ENCODE measurements at places on chromosomes 3 and 15.

GRCh38 chr3:98763076-98763475 is at the start of gene ST3GAL6:
Gene ST3GAL6, plus strand, starts transcription at chr3:98763340. Its CDS starts 5,101 bp downstream, at chr3:98768441.
- no peak for DNase-seq

DNA sequence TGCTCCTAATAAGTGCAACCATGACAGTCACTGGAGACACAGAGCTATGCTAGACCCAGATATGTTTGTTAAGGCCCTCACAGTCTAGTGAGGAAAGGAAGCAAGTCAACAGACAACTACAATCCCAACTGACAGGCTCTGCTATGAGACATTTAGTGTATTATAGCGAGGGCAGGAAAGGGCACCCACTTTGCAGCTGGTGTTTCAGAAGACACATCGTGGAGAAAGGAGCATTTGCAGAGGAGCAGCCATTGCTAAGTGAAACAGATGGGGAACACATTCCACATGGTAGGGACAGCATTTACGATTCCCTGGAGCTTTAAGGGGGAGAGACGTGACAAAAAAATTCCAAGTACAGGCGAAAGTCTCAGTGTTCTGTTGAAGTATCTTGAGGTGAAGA is 685.6 kb downstream of the AGBL1 start:
- DNase-seq: peak; percentile 90

- peak; percentile 35 for DNase-seq
These were observed 760.1 kb upstream of the CFAP20DC start for GRCh38 chr3:59809710-59810444.

DNA sequence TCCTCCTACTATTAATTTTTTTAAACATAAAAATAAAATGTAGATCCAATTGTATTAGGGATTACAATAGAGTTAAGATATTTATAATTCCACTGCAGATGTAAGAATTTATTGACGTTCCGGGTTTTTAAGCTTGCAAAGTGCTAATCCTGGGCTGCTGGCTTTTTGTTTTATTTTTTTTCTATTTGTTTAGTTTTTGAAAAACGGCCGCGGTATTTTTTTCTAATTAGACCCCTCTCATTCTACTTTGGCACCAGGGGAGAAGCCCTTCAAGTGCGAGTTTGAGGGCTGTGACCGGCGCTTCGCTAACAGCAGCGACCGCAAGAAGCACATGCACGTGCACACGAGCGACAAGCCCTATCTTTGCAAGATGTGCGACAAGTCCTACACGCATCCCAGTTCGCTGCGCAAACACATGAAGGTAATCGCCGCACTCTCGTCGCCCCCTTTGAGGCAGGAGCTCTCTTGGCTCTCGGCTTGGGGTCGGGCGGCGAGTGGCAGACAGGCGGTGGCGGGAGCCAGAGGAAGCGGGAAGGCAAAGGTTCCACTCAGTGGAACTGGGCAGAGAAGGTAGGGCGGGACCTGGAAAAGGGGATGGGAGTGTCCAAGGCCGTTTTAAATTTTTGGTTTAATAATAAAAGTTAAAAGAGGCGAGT is 3.2 kb downstream of the ZIC1 start:
- DNase-seq: no peak

GRCh38 chr3:159964166-159964973 is 24.3 kb upstream of the IL12A start:
- DNase-seq: no peak

GRCh38 chr3:110344897-110345767 is 726.5 kb upstream of the NECTIN3 start:
- DNase-seq: no peak

GRCh38 chr3:49788056-49788455 is 1.7 kb upstream of the IP6K1 start:
- no peak for DNase-seq

- no peak for DNase-seq
These were observed 52.3 kb downstream of the CHD2 start for GRCh38 chr15:92952458-92952850.

- DNase-seq: no peak
These were observed 114.8 kb downstream of the FRMD4B start for GRCh38 chr3:69271098-69271497.

DNA sequence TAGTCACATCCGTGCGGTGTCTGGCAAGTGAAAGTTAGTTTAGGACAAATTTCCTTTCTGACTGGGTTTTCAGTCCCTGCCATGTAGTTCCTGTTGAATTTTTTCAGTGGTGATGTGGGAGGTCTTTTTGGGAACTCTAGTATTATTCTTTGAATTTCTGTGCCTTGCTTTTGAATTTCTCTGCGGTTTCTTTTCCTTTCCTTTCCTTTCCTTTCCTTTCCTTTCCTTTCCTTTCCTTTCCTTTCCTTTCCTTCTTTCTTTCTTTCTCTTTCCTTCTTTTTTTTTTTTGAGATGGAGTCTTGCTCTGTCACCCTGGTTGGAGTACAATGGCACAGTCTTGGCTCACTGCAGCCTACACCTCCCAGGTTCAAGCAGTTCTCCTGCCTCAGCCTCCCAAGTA is 88.2 kb downstream of the CGNL1 start:
- no peak for DNase-seq

- DNase-seq: no peak
These were observed 29.5 kb downstream of the PIK3CA start for GRCh38 chr3:179177611-179178010.

DNA sequence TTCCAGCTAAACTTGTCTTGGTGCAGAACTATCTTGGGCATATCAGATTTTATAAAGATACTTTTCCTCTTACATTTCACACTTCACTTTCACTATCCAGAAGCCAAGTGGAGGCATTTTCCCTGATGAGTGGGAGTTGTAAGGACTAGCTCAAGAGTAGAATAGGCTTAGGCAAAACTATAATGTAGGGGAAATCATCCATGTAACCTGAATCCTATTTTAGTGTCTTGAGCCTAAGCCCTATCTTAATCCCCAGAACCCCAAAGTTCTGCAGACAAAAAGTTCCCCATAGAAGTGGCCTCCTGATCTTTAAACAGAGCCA is 42.2 kb upstream of the CD47 start:
- no peak for DNase-seq

GRCh38 chr3:36215241-36215640 is 165.1 kb upstream of the STAC start:
- DNase-seq: peak; percentile 93

- DNase-seq: no peak
These were observed 465.1 kb upstream of the PDZRN3 start for GRCh38 chr3:74089814-74090213.

DNA sequence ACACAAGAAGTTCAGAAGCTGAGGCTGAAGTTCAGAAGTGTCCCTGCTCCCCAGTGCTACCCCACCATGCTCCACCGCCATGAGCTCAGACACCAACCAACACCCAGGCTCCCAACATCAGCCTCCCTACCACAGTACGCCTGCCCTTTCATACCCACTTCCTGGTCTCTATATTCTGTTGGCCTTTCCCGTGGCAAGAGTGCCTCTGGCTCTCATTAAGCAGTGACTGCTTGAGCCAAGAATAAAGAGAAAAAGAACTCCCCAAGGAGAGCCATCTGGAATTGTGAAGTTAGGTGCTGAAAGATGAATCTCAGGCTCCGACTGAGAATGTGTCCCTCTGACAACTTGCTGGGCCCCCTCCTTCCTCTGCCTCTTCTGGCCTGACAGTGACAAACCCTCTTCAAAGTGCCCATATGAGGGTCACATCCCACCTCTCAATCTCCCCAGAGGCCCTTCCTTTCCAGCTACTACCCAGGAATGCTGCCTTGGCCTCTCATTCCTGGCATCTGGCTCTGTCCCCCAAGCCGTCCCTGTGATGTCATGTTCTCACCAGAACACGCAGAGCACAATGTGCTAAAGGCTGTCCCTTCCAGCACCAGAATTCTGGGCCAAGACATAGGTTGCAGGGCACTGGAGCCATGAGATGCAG is 306.8 kb downstream of the NTRK3 start:
- no peak for DNase-seq

- no peak for DNase-seq
These were observed 110.0 kb downstream of the AQP9 start for GRCh38 chr15:58247855-58248842.

DNA sequence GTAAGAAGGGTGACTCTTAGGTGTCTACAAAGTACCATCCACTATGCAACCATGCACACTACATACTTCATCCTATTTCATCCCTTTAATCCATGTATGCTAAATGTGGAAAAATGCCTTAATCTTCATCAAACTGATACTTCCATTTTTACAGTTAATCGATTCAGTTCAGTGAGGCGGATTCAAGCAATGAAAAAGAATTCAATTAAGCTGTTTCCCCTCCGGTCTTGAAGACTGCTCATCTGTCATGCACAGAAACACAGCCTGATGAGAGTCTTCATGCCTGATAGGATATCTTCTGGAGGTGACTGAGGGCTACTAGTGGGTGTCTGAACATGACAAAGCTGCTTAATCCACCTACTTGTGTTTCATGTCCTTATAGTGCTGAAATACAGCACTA is 270.6 kb upstream of the ALCAM start:
- DNase-seq: peak; percentile 23

- DNase-seq: no peak
These were observed 99.7 kb downstream of the LSM3 start for GRCh38 chr3:14278265-14278798.

- DNase-seq: no peak
These were observed 451.3 kb downstream of the SHQ1 start for GRCh38 chr3:72396899-72397298.

DNA sequence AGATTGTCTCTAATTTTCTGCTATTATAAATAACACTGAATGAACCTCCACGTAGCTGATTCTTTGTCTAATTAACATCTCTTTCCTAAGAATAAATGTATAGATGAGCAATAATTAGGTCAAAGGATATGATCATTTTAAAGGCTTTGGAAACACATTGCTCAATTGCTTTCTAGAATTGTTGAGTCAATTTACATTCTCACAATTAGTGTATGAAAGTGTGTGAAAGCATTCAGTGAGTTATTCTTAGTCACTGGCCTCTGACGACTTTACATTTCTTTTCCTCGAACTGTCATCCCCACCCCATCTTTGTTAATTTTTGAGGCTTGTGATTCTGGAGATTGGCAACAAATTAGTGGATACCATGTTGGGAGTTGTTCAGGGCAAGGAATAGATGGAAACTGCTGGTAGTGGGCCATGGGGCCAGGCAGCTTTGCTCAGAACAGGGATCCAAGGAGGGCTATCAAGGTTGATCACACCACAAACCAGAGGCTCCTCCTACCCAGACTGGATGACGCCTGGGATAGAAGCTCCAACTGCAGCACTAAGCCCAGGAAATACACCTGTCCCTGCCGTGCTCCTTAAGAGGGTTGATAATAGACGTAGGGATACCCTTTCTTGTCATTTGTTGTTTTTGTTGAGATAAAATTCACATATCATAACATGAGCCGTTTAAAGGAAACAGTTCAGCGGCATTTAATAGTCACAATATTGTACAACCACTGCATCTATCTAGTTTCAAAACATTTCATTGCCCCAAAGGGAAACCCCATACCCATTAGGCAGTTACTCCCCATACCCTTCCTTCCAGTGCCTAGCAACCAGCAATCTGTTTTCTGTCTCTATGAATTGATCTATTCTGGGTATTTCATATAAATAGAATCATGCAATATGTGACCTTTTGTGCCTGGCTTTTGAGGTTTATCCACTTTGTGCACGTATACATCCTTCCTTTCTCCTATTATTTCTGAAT is 27.9 kb downstream of the EIF1B start:
- no peak for DNase-seq

DNA sequence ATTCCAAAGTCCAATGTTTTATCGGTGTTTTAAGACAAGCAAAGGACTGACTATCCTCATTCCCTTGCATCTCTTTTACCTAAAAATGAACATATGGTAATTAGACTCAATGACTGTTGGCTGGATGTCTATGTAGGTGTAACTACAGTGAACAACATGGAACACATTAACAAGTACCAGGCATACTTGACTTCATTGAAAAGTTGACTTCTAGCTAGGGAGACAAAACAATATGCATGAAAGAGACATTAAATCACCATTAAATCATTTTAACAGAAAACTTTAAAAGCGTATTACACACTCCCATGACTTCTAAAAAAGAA is 34.3 kb upstream of the ANPEP start:
- no peak for DNase-seq

DNA sequence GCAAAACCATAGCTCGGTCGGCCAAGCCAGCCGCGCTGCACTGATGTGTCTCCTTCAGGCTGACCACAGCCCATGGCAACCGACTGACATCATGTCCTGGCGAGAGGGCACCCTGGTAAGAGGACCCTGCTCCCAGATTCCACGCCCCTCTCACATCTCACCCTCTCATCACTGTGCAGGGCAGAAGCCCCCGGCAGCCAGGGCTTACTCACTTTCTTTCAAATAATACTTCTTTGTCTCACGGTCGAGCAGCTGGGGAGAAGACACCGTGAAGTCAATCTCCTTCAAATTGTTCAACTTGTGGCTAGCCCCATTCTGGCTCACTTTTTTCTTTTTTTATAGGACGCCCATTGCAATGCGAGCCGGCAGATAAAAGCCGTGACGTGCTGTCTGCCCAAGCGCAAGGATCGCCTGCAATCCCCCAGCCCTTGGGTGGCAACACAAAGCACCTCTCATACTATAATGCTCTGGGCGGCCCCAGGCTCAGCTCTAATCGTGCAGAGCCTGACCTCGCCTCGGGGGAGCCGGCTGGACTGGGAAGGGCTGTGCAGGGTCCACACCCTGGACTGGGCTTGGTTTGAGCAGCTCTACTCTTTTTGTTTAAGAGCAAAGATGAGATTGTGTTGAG is 33.6 kb downstream of the VGLL4 start:
- no peak for DNase-seq

GRCh38 chr15:59406446-59406845 is 31.5 kb upstream of the FAM81A start:
- DNase-seq: no peak

GRCh38 chr3:181728470-181729340 is 17.0 kb downstream of the SOX2 start:
- peak; percentile 73 for DNase-seq

GRCh38 chr15:48861813-48862431 is 16.0 kb upstream of the EID1 start:
- peak; percentile 85 for DNase-seq

- DNase-seq: no peak
These were observed 298 bp downstream of the BCL2L10 start for GRCh38 chr15:52112203-52112750.

GRCh38 chr3:57059411-57059810 is 1.1 kb upstream of the SPATA12 start:
- no peak for DNase-seq

- no peak for DNase-seq
These were observed 512.6 kb downstream of the MECOM start for GRCh38 chr3:169150920-169151319.

DNA sequence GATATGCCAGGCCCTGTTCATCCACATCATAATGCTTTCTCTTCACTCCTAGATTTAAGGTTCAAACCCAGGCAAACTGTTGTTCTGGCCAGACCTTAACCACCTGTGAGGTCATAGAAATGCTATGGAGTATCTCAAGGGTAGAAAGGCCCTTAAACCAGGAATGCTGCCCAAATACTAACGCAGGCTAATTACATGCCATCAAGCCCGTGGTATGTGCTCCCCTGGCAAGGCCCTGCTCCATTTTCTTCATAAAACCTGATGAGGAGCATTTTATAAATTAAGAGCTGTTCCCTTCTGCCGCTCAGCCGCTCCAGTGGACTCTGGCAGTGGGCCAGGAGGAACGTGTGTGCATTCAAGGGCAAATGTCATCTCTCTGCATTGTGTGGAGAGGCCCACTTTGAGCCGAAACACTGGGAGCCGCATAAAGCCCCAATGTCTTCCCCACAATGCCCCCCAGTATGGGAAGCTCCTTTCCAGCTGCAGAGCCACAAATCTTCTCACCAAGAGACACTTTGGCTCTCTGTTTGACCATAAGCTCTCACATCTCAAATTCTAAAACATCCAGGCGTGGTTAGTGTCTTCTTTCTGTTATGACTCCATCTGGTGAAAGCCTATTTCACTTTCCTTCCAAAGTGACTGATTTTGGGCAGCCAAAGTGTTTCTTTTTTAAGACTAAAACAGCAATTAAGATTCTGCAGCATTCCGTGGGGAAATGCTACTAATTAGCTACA is 210.8 kb upstream of the NR2E3 start:
- DNase-seq: peak; percentile 36

Data from NCI-H2171 treated with DMSO at 0.1 percent for 48 hours (cell line).